Nucleus accumbens (tissue), 56 donors: ENCODE measurements at places on chromosomes 1 and 21.

GRCh38 chr1:168004531-168004930, 67.7 kb upstream of the MPC2 start:
- DNase-seq, result no peak

- no peak for DNase-seq
These were observed 62.5 kb downstream of the ASH1L start for GRCh38 chr1:155499953-155500639.

- DNase-seq, result no peak
These were observed 15.3 kb downstream of the INKA2 start for GRCh38 chr1:111723871-111724270.

DNA sequence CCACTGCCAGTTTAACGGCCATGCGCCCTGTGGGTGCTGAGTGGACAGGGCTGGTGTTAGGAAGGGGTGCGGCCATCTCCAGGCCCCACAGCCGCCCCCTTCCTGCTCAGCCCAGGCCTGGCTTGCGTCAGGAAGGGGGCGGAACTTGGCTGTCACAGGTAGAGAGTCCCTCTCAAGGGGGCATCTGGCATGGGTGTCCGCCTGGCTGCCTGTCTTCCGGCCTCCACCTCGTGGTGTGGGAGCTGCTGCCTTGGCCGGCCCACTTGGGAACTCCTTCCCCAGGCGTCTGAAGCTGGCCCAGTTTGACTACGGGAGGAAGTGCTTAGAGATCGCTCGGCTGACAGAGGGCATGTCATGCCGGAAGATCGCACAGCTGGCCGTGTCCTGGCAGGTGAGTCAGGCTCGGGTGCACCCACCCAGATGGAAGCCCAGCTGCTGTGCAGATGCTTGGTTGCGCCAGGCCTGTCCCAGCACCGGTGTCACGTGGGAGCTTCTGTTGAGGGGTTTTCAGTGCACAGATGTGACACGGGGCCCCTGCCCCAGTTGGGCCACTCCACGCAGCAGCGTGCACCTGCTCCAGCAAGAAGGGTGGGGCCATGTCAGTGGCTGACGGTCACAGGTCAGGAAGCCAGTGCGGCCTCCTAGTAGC, 9.1 kb upstream of the ATAD3B start:
- DNase-seq, result no peak

GRCh38 chr1:77399250-77400086, 117.6 kb downstream of the AK5 start:
- no peak for DNase-seq

- DNase-seq, result no peak
These were observed 3.3 kb upstream of the KNCN start for GRCh38 chr1:46554597-46555381.

DNA sequence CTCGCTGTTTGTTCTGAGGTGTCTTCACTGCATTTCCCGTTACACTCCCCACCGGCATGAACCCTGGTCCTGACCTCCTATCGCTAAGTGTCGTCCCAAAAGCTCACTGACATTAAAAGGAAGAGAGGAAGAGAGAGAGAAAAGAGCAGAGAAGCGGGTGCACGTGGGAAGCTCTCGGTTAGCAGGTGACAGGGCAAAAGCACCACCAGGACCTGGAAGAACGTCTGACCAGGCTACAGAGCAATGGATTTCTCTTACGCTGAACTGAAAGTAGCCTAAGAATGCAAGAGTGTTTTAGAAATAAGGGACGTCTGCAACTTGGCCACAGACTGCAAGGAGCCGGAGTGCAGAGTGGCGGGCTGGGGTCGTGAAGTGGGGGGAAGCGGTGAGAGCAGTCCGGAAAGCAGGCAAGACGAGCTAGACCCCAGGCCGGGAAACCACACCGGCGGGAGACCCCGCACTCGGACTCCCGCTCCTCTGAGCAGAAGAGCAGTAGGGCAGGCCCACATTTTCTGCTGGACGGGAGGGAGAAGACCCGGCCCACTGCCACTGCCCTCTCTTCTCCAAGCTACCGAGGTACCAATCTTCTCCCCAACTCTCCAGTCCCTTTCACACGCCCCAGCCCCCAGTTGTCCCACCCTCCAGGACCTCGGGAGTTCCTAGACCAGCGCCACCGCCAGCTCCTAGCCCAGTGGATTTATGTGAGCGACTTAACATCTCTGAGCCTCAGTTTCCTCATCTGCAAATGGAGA, 8.3 kb upstream of the MPZL1 start:
- no peak for DNase-seq

GRCh38 chr21:16773206-16773605, 739.6 kb upstream of the CXADR start:
- DNase-seq, result no peak

- DNase-seq, result no peak
These were observed 81.3 kb upstream of the KAZN start for GRCh38 chr1:14516974-14517840.

DNA sequence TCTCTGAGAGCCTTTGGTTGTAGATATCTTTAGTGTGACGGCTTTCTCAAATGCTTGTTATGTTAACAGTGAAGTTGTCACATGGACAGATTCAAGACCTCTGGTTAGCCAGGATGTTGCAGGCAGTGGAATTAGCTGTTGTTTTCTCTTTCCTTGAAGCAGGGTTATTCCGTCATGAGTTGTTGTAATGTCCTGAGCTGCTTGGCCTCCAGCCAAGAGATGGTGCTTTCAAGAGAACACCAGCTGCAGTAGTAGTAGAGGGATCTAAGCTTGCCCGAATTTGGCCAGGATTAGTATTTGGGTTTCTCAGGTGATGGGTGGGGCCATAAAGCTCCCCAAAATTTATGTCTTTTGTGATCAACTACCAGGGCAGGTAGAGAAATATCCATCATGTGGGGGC, 13.4 kb downstream of the KCNE1 start:
- no peak for DNase-seq

DNA sequence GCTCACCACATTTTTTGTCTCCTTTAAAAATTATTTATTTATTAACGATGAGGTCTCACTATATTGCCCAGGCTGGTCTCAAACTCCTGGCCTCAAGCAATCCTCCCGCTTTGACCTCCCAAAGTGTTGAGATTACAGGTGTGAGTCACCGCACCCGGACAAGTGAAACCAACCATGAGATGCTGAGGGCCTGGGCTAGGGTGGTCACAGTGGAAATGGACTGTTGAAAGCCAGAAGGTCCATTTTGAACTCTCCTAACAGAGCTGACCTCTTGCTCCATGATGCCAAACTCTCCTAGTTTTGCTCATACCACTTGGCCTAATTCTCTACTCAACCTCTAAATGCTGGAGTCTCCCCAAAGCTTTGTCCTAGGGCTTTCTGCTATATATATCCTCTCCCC, 109.1 kb downstream of the SLC45A1 start:
- DNase-seq, result no peak

GRCh38 chr1:97119260-97120158, 397.9 kb downstream of the PTBP2 start:
- DNase-seq, result no peak

DNA sequence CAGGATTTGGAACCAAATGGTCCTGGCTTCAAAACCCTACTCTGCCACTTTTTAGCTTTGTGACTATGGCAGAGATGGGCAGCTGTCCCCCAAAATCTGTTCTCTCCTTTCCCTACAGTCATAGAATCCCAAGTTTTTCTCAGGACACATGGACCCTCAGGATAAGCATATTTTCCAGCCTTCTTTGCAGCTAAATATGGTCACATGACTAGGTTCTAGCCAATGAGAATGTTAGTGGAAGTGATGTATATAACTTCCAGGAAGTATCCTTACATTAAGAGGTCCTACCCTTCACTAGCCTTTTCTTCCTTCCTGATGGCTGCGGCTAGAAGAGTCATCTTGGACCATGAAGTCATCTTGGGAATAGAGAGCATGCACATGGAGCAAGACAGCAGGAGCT, 5.9 kb downstream of the IGSF3 start:
- DNase-seq, result no peak

GRCh38 chr1:20008391-20008841, 29.0 kb upstream of the PLA2G2A start:
- no peak for DNase-seq

DNA sequence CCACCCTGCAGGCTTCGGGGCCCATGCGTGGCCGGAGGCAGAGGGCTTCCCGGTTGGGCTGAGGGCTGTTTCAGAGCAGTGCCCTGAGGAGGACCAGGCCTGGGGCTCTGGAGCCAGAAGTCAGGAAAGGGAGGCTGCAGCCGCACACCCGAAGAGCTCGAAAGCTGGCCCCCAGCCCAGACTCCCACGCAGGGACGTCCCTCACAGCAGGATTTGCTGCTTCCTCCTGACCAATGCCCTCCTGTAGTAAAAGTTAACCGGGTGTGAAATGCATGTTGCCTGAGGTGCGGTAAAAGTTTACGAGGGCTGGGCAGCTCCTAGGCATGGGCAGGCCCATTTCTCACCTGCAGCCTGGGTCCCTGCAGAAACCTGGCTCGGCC, 101.5 kb upstream of the ARHGEF16 start:
- no peak for DNase-seq

DNA sequence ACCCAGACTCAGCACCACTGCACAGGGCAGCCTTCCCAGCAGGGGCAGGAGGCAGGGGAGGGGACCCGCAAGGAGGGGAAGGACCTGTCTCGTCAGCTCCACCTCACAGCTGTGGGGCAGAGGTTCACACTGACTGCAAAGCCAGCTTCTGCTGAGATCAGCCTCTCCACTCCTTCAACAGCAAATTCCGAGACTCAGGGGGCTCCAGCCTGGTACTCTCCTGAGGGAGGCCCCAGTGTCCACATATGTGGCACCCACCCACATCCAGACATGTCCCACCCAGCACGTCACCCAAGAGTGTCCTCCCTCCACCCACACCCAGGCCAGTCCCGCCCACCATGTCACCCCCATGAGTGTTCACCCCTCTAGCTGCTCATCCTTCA, 329.5 kb downstream of the NPHP4 start:
- no peak for DNase-seq

DNA sequence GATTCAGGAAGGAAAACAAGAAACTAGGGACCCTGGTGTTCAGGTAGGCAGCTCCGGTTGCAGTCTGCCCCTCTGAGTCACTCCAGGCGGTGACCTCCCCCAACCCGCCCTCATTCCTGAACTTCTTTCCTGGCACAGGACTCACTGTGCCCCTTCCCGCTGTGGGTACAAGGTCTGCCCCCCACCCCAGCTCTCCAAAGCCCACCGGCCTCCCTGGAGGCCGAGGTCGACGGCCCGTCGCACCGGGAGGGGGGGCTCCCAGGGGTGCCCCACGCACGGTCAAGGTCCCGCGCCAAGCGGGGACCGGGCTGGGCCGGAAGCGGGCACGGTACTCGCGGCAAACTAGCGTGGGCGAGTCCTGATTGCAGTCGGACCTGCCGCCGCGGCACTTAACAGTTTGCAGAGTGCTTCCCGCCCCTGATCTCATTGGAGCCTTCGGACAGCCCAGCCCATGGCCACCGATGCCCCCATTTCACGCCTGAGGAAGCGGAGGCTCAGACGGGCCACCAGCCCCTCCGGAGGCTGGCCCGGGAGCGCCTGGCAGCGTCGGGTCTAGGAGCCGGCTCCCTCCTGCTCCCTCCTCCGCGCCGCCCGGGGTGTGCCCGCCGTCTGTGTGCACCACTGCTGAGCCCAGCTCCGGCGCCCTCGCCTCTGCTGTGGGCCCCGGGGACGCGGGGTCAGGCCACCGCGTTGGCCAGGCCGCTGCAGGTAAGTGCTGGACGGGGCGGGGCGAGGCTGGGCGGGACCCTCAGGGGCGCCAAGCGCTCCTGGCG, at the start of gene GJB3:
Gene GJB3 (plus strand): TSS at position 144 of the 773 bp plus-strand sequence. CDS start 3,549 bp downstream, outside the sequence.
- DNase-seq, result no peak
